Renal cortex interstitium (tissue), 15 donors: ENCODE measurements at places on chromosomes 16 and 17. TPM values are rescaled to one million over a fixed set of nuclear protein-coding genes. Genes with fewer than 3 reads are reported as not detected.

MYH1 gene
- not detected for polyA plus RNA-seq

DNA sequence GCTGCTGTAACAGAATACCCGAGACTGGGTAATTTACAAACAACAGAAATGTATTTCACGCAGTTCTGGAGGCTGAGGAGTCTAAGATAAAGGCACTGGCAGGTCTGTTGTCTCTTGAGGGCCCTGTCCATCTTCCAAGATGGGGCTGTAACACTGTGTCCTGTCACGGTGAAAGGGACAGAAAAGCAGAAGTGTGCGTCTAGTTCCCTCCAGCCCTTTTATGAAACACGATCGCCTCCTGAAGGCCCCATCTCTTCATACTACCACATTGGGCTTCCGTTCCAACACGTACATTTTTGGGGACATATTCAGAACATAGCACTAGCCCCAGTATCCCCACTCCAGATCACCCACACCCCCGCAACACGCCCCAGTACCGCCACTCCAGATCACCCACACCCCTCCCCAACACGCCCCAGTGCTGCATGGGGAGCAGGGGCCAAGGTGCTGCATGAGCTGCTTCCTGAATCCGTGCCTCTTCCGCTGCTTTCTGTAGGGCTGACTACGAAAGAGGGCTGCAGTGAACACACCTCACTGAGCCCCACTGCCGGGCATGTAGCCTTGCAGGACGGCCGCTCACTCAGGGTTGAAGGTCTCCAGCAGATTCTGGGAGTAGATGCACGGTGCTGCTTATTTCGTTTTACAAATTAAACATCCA is 91.9 kb downstream of the RPTOR start:
- DNase-seq, result no peak

KRT9 gene
- polyA plus RNA-seq, result not detected

GRCh38 chr16:7374614-7375174 is 42.0 kb downstream of the RBFOX1 start:
- no peak for DNase-seq

DNA sequence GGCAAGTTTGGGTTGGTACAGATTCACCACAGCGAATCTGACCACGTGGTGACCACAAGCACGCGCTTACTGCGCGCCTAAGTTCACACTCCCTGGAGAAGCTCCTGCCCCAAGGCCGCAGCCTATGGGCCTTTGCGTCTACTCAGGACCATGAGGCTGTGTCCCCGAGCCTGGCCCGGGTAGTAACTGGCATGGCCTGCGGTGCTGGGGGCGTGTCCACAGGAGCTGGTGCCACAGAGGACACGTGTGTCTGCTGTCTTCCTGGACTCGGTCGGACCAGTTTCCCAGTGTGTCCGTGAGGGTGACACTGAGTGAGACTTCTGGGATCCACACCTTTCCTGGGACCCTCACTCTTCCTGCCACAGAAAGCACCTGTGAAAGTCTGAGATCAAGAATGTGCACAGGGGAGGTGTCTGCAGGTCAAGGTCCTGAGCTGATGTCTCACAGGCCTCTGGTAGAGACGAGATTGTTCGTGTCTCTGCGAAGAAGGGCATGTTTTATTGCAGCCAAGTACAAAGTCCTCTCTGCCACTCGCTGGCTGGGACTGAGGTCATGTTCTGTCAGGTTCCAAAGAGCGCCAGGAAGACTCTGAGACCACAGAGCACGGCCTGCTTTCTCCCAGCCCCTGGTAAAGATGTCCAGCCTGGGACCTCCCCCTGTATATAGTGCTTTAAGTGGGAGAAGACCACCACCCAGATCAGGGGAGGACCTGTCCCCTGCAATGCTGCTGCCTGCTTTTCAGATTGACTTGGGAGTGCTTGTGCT is 25.2 kb upstream of the CAPN15 start:
- DNase-seq, result no peak

DBF4B gene
- polyA plus RNA-seq, result 17.3 TPM

DNA sequence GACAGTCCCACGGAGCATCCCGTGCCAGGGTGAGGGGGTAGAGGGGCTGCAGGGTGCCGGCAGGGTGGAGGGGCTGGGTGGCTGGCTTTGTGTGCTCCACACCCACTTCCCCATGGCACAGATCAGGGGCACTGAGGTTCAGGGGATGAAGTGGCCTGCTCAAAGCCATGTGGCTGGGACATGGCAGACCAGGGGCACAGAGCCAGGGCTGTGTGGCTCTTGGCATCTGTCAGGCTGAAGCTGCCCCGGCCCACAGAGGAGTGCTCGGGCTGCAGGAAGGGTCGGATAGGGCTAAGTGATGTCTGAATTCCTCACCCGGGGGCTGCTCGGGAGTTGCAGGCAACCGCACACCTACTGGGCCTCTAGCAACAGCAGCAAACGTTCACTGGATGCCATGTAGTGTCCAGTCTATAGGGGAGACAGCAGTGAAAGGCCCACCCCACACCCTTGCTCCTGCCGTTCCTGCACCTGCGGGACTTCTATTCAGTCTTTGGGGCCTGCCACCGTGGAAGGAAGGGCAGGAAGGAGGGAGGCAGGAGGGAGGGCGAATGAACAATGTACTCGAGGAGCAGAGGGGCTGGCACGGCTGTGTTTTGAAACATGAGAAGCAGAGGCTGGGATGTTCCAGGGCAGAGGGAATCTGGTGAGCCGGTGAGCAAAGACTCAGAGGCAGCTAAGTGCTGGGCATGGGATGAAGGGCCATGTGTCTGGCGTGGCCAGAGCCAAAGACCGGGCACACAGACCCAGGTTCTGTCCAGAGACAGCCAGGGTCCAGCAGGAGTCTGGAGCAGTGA is 15.1 kb downstream of the SLC5A10 start:
- no peak for DNase-seq

LRRC46 gene
- polyA plus RNA-seq, result 2.5 TPM

GRCh38 chr17:80187515-80187941 is 17.7 kb downstream of the CARD14 start:
- DNase-seq, result no peak

DNA sequence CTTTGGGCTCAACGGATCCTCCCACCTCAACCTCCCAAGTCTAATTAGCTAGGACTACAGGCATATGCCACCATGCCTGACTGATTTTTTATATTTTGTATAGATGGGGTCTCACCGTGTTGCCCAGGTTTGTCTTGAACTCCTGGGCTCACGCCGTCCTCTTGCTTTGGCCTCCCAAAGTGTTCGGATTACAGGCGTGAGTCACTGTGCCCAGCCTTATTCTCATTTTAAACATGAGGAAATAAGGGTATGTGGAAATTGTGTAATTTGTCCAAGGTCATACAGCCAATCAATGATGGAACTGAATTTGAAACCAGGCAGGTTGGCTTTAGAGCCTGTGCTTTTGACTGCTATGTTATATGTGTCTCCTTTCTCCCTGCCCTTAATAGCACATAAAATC is 27.4 kb upstream of the AQP8 start:
- DNase-seq, result no peak

- DNase-seq, result no peak
Measured at GRCh38 chr16:4369007-4369733, 2.5 kb upstream of the VASN start.

DNA sequence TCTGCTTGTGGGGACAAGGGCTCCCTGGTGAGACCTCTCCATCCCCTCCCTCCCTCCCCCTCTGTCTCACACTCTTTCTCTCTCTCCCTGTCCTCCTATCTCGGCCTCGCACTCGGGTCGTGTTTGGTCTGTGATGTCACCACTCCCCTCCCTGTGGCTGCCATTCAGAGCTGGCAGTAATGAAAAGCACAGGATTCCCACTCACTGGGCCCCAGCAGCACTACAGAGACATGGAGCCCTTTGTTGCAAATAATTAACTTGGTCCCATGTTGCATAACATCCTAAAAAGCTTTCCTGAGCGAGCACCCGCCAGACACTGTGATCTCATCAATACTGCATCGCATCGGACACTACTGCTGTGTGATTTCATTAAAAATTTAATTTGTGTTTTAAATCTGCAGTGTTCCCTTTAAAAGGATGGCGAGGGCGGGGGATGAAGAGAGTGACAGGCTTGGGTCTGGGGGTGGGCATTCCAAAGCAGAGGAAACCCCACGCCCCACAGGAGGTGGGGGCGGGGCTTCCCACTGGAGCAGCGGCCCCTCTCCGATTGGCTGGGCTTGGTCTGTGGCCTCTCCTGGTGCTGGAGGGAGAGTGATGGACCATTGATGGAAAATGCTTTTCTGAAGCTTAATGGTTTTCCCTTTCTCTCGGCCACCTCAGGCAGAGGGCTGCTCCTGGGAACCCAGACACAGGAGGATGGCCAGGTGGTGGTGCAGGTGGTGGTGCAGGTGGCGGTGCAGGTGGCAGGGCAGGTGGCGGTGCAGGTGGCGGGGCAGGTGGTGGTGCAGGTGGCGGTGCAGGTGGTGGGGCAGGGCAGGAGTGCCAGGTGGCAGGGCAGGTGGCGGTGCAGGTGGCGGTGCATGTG is 15.3 kb upstream of the NPTX1 start:
- DNase-seq, result no peak

KRTAP3-1 gene
- not detected for polyA plus RNA-seq

FBXO39 gene
- polyA plus RNA-seq, result 0.06 TPM

GRCh38 chr17:49935526-49936210 is 33.3 kb upstream of the DLX4 start:
- no peak for DNase-seq

DHX58 gene
- polyA plus RNA-seq, result 13.3 TPM

AHSP gene
- 3.8 TPM for polyA plus RNA-seq

CCL8 gene
- polyA plus RNA-seq, result 0.24 TPM

DNA sequence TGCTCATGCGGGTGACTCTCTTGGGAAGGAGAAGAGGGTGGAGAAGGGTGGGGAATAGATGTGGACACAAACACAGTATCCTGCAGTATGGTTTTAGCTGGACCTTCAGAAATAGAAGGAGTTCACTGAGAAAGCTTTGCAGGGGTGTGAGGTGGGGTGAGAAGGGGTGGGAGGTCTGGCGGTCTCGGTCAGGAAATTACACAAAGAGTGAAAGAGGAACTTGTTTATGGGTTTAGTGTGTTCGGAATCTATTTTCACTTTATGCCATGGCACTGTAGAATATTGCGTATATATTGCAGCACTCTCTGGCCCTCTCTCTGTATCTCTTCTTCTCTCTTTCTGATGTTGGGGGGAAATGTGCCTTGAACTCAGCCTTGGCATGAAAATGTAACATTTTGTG is 148.2 kb upstream of the GOT2 start:
- no peak for DNase-seq

ANKFN1 gene
- 0.80 TPM for polyA plus RNA-seq

B4GALNT2 gene
- polyA plus RNA-seq, result 0.40 TPM

ABCA8 gene
- polyA plus RNA-seq, result 1.2 TPM

DNA sequence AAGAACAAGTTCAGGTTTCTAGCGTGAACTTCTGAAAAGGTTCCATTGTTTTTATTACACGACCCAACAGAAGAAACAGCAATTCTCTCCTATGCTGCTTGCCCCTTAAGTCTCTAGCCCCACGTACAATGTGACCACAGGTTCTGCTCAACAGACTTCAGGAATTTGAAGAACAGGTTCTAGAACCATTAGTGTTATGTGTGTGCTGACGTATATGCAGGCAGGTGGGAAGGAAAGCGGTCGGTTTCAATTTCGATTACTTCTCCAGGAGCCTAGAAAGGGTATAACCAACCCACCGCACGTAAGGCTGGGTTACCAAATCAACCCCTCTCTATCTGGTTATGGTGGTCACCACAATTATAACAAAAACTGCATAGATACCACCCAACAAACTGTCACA is 39.4 kb downstream of the XPO6 start:
- DNase-seq, result no peak

DNA sequence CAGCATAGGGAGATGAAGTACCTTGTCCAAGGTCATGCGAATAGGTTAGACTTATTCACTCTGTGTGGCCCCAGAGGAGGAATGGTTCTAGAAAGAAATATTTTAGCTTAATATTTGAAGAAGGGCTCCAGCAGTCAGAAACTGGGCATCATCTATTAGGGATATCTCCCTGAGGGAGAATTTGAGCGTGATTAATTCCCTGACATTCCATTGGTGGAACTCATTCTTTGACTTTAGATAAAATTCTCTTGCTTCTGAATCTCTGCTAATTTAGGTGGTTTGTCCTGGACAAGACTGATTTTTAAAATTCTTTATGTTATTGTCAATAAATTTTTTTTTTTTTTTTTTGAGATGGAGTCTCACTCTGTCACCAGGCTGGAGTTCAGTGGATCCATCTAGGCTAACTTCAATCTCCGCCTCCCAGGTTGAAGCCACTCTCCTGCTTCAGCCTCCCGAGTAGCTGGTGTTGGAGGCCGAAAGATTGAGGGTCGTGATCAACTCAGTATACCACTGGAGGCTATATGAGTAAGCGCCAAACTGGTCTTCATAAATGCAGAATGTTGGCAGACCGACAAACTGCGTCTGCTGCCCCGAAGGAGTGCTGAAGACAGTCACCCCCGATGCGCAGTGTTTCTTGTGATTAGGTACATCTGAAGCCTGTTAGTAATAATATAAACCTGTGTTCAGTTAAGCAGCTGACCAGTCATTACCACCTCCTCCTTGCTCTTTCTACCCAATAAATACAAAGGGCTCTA is 267.9 kb upstream of the HSBP1 start:
- no peak for DNase-seq

- DNase-seq, result no peak
Measured at GRCh38 chr16:57794849-57795430, 7.4 kb downstream of the KIFC3 start.

DNA sequence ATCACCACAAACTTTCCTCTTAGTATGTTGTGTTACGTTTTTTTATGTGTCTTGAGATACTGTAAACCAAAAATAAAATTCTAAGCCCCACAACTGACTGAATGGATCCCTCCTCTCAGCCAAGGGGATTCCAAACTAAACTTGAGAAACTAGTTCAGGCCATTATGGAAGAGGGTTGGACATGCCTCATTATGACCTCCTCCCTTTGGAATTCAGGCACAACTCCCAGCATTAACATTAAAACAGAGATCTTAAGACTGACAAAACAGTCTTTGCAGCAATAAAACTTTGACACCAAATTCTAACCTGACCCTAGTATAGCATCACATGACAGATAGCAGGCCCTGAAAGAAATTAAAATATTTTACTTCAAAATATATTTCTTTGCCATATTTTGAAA is 51.1 kb upstream of the SLC47A1 start:
- DNase-seq, result no peak

DNA sequence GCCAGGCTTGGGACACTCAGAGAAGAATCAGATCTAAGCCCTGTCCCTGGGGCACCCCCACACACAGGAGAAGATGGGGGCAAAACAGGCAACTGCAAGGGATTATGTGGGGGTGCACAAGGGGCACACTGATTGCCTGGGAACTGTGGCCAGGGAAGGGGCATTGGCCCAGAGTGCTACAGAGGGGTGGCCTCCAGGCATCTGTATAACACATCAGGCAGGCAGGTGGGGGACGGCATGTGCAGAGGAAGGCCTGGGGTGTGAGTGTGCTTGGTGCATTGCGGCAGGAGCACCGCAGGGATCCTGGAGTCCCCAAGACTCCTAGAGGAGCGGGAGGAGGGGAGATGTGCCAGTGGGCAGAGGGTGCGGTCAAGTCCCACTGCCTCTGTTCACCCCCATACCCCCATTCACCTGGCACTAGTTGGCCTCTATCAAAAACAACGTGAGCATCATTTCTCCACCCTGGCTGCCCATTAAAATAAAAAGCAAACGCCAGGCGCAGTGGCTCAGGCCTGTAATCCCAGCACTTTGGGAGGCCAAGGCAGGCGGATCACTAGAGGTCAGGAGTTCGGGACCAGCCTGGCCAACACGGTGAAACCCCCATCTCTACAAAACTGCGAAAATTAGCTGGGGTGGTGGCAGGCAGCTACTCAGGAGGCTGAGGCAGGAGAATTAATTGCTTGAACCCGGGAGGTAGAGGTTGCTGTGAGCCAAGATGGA is 41.5 kb downstream of the C16orf82 start:
- no peak for DNase-seq

TAC4 gene
- polyA plus RNA-seq, result 0.82 TPM

- DNase-seq, result no peak
Measured at GRCh38 chr17:42243493-42243982, 32.7 kb downstream of the STAT5B start.

- DNase-seq, result no peak
Measured at GRCh38 chr17:32323811-32324491, 18.0 kb downstream of the C17orf75 start.
